ENCODE measurements at places on chromosomes 6 and 20.
A peak's percentile ranks its signal among the peaks of the same experiment; 100 is the strongest.

GRCh38 chr6:79605968-79606764 is 25.0 kb upstream of the SH3BGRL2 start:
- peaks cover 96% of the 10 kb centered on the region for H3K4me1 ChIP-seq
- H3K27ac ChIP-seq = no peak overlapping the region
- H3K27me3 ChIP-seq = no peaks in the 10 kb centered on the region
- DNase-seq = no peak
- no peaks in the 10 kb centered on the region for H3K36me3 ChIP-seq

GRCh38 chr6:43149265-43149664 is 21.8 kb upstream of the SRF start:
- DNase-seq = no peak
- H3K27me3 ChIP-seq = no peaks in the 10 kb centered on the region
- H3K36me3 ChIP-seq = peaks cover 4% of the 10 kb centered on the region
- no peak overlapping the region for H3K27ac ChIP-seq
- no peaks in the 10 kb centered on the region for H3K4me1 ChIP-seq
- no peak overlapping the region for H3K4me3 ChIP-seq

- no peaks in the 10 kb centered on the region for H3K4me1 ChIP-seq
- H3K27me3 ChIP-seq = no peaks in the 10 kb centered on the region
- no peak overlapping the region for H3K4me3 ChIP-seq
- no peak overlapping the region for H3K27ac ChIP-seq
- no peaks in the 10 kb centered on the region for H3K36me3 ChIP-seq
These were observed 23.4 kb upstream of the VEGFA start for GRCh38 chr6:43746613-43747102.

GRCh38 chr6:152721956-152722355 is 24.3 kb downstream of the MYCT1 start:
- no peaks in the 10 kb centered on the region for H3K36me3 ChIP-seq
- no peak for DNase-seq

DNA sequence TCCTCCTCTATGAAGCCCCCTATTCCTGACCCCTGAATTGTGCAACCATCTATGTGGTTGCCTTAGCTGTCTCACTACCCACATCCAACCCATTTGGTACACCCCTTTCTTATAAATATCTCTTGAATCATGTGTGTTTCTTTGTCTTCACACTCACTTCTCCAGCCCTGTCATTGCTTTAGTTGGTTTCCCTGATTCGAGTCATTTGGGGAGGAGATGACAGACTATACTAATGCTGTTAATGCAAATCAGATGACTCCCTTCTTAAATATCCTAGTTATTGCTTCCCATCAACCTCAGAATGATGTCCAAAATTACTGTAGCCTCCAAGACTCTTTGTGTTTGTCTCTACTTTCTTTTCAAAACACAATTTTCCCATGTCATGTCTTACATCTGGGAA is 23.0 kb downstream of the SLC35D3 start:
- no peaks in the 10 kb centered on the region for H3K4me1 ChIP-seq
- no peak overlapping the region for H3K4me3 ChIP-seq
- no peaks in the 10 kb centered on the region for H3K27me3 ChIP-seq
- DNase-seq = no peak

DNA sequence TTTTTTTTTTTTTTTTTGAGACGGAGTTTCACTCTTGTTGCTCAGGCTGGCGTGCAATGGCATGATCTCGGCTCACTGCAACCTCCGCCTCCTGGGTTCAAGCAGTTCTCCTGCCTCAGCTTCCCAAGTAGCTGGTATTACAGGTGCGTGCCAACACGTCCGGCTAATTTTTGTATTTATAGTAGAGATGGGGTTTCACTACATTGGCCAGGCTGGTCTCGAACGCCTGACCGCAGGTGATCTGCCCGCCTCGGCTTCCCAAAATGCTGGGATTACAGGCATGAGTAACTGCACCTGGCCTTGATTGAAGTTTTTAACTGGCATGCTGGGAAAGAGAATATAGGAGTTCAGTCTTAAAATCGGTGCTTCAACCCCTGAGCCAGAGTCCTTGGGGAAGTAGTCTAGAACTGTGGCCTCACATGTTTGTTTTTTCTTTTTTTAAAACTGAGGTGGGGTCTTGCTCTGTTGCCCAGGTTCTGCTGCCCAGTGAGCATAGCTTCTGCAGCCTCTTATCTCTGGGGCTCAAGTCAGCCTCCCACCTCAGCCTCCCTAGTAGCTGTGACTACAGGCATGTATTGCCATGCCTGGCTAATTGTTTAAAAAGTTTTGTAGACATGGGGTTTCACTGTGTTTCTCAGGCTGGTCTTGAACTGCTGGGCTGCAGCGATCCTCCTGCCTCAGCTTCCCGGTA is 3.3 kb downstream of the CBFA2T2 start:
- no peaks in the 10 kb centered on the region for H3K27me3 ChIP-seq
- no peaks in the 10 kb centered on the region for H3K36me3 ChIP-seq
- H3K27ac ChIP-seq = no peak overlapping the region
- no peak overlapping the region for H3K4me3 ChIP-seq
- peaks cover 14% of the 10 kb centered on the region for H3K4me1 ChIP-seq

DNA sequence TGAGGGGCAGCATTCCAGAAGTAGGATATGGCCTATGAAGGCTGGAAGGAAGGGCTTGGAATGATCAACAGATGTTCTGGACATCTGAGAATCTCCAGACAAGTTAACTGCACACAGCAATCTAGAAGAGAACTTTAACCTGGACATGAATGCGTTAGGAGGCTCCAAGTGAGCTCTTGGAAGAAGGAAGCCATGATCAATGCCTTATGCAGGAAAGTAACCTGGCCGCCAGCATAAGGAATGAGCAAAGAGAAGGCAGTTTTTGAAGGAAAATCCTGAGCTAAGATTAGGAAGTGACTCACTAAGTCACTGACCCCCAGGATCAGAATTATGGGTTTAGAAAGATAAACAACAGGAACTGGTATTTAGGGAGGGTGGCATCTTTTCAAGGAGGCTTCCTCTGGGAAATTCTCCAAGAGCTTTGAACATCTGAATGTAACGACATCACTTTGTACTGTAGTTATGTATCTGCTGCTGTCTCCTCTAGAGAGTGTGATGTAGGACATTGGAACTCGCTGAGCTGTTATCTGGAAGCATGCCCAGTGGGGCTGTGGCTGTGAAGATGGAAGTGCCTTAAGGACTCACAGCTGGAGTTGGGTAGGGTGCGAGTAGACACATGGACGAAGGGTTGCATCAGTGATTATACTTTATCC is 236.8 kb downstream of the PACRG start:
- no peaks in the 10 kb centered on the region for H3K4me1 ChIP-seq
- no peak for DNase-seq
- H3K27me3 ChIP-seq = no peaks in the 10 kb centered on the region
- H3K4me3 ChIP-seq = no peak overlapping the region
- H3K27ac ChIP-seq = no peak overlapping the region
- no peaks in the 10 kb centered on the region for H3K36me3 ChIP-seq

- DNase-seq = no peak
- no peaks in the 10 kb centered on the region for H3K27me3 ChIP-seq
- no peaks in the 10 kb centered on the region for H3K36me3 ChIP-seq
- H3K4me3 ChIP-seq = no peak overlapping the region
- no peaks in the 10 kb centered on the region for H3K4me1 ChIP-seq
These were observed 58.5 kb upstream of the BEND3 start for GRCh38 chr6:107173779-107174178.

GRCh38 chr6:13278991-13279390 is 49.3 kb downstream of the TBC1D7 start:
- no peak overlapping the region for H3K4me3 ChIP-seq
- no peaks in the 10 kb centered on the region for H3K36me3 ChIP-seq
- H3K27ac ChIP-seq = no peak overlapping the region
- H3K27me3 ChIP-seq = no peaks in the 10 kb centered on the region

- H3K27ac ChIP-seq = no peak overlapping the region
- no peaks in the 10 kb centered on the region for H3K36me3 ChIP-seq
- no peaks in the 10 kb centered on the region for H3K4me1 ChIP-seq
- H3K27me3 ChIP-seq = no peaks in the 10 kb centered on the region
These were observed 560.0 kb downstream of the C6orf118 start for GRCh38 chr6:164749221-164750064.

GRCh38 chr6:17894905-17895304 is 92.5 kb downstream of the KIF13A start:
- H3K27me3 ChIP-seq = no peaks in the 10 kb centered on the region
- H3K4me3 ChIP-seq = no peak overlapping the region
- no peaks in the 10 kb centered on the region for H3K36me3 ChIP-seq
- no peak overlapping the region for H3K27ac ChIP-seq
- no peaks in the 10 kb centered on the region for H3K4me1 ChIP-seq

- no peaks in the 10 kb centered on the region for H3K36me3 ChIP-seq
- no peak overlapping the region for H3K4me3 ChIP-seq
- no peak overlapping the region for H3K27ac ChIP-seq
- no peaks in the 10 kb centered on the region for H3K4me1 ChIP-seq
- no peaks in the 10 kb centered on the region for H3K27me3 ChIP-seq
- no peak for DNase-seq
These were observed 365.2 kb upstream of the POU3F2 start for GRCh38 chr6:98469141-98469540.

GRCh38 chr20:23119456-23120216 is 33.5 kb upstream of the CD93 start:
- H3K4me3 ChIP-seq = no peak overlapping the region
- H3K27me3 ChIP-seq = no peaks in the 10 kb centered on the region
- H3K4me1 ChIP-seq = peaks cover 5% of the 10 kb centered on the region
- H3K27ac ChIP-seq = no peak overlapping the region
- no peak for DNase-seq

DNA sequence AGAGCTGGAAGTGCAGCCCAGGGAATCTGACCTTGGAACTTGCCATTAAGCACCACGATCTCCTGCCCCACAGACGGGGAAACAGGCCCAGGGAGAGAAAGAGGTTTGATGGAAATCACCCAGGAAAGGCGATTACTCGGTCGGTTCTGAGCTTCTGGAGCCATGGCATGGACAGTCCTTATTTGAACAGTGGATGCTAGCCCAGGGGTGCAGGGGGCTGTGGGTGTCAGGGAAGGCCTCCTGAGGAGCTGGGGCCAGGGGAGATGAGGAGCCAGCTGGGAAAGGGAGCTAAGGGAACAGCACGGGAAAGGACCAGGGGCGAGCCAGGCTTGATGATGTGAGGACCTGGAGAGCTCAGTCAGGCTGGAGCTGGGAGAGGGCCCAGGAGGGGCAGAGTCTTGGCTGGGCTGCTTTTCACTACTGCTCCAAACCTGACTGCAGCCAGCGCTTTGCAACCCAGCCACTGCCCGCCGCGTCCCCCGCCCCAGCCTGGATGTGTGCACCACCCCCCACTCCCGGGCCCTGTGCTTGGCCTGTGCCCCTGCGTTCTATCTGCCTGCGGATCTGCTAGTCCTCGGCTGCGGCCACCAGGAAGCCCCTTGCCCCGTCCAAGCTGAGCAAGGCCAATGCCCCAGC is 17.8 kb downstream of the SUN5 start:
- H3K27me3 ChIP-seq = no peaks in the 10 kb centered on the region
- no peak overlapping the region for H3K27ac ChIP-seq
- H3K4me1 ChIP-seq = no peaks in the 10 kb centered on the region
- H3K4me3 ChIP-seq = no peak overlapping the region
- no peak for DNase-seq

DNA sequence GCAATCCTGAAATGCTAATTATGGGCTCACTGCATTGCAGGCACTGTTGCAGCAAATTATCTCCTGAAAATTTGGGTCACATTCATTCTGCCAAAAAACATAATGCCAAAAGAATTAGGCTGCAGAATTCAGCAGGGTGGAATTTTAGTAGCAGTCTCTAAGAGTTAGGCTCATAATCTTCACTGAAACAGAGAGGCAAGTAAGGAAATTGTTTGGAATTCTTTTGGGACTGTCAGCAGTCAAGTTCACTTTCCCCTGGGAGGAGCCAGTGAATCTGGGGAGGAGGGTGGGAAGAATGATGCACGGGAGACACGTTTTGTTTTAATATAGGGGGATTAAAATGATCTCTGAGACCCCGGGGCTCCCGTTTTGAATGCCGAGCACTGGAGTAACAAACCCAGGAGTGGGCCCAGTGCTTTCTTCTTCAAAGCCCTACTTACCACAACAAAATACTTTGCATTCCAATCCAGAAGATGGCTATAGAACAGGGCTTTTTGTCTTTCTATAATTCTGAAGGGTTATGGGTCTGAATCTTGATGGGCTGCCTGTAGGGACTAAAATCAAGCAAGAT is 44.7 kb downstream of the SOBP start:
- no peak overlapping the region for H3K4me3 ChIP-seq
- H3K4me1 ChIP-seq = peaks cover 14% of the 10 kb centered on the region
- H3K27me3 ChIP-seq = no peaks in the 10 kb centered on the region
- H3K27ac ChIP-seq = no peak overlapping the region
- no peak for DNase-seq

- H3K36me3 ChIP-seq = no peaks in the 10 kb centered on the region
- DNase-seq = no peak
- H3K4me3 ChIP-seq = no peak overlapping the region
- no peaks in the 10 kb centered on the region for H3K27me3 ChIP-seq
- H3K4me1 ChIP-seq = 0 out of 2 replicates have a peak, but pooled peaks cover 3% of the 10 kb centered on the region
These were observed 122.9 kb upstream of the MMS22L start for GRCh38 chr6:97405818-97406409.

GRCh38 chr6:89501222-89501621 is 68.3 kb downstream of the ANKRD6 start:
- H3K36me3 ChIP-seq = no peaks in the 10 kb centered on the region
- H3K27ac ChIP-seq = peak overlapping the region; percentile 69
- no peaks in the 10 kb centered on the region for H3K27me3 ChIP-seq

- no peak overlapping the region for H3K4me3 ChIP-seq
- no peak for DNase-seq
- no peak overlapping the region for H3K27ac ChIP-seq
- no peaks in the 10 kb centered on the region for H3K27me3 ChIP-seq
- no peaks in the 10 kb centered on the region for H3K4me1 ChIP-seq
These were observed 12.2 kb upstream of the CDKN1A start for GRCh38 chr6:36666287-36666686.

GRCh38 chr20:3043322-3043721 is at the start of gene GNRH2:
Gene GNRH2, plus strand, starts transcription at chr20:3043622. Its CDS starts 793 bp downstream, at chr20:3044415.
- peak within 1 kb of the TSS; percentile 96 for H3K4me3 ChIP-seq
- peaks cover 6% of the 10 kb centered on the region for H3K36me3 ChIP-seq
- no peaks in the 10 kb centered on the region for H3K27me3 ChIP-seq
- peaks cover 14% of the 10 kb centered on the region for H3K4me1 ChIP-seq
- no peak for DNase-seq

DNA sequence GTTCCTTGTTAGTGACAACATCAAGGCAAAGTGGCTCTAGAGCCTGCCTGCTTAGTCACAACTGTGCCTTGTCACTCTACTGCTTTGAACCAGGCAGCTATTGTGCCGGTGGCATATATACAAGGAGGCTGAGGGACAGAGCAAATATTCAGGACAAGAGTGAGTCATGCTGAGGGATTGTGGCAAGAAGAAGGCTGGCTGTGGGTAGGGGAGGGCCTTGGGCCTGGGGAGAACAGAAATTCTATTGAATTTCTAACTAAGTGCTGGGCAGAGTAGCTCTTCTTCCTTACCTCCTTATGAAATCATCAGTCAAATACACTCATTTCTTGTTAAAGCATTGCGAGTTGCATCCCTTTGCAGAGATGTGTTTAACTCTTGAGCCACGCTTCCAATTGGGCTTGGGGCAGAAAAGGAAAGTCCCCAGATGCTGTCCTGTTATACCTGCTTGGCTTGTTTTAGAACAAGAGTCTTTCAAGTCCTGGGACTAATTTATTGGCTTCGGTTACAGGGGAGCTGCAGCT is 59.7 kb downstream of the PFDN4 start:
- no peaks in the 10 kb centered on the region for H3K36me3 ChIP-seq

- no peaks in the 10 kb centered on the region for H3K27me3 ChIP-seq
- no peak for DNase-seq
- H3K4me1 ChIP-seq = peaks cover 9% of the 10 kb centered on the region
- H3K27ac ChIP-seq = no peak overlapping the region
- no peak overlapping the region for H3K4me3 ChIP-seq
- H3K36me3 ChIP-seq = no peaks in the 10 kb centered on the region
These were observed 35.9 kb upstream of the B4GALT5 start for GRCh38 chr20:49749625-49750024.
